ENCODE measurements at places on chromosomes 1 and 21. TPM values are rescaled to one million over a fixed set of nuclear protein-coding genes. Genes with fewer than 3 reads are reported as not detected.

The CLCA4 gene
- 356 TPM for polyA plus RNA-seq

The C4BPA gene
- not detected for polyA plus RNA-seq

The HAO2 gene
- not detected for polyA plus RNA-seq

The CD1B gene
- not detected for polyA plus RNA-seq

The SH3D21 gene
- polyA plus RNA-seq, result 15.6 TPM

The TNFAIP8L2 gene
- polyA plus RNA-seq, result 1.6 TPM

The METTL18 gene
- 5.8 TPM for polyA plus RNA-seq

The LHX4 gene
- 0.28 TPM for polyA plus RNA-seq

The GFI1 gene
- polyA plus RNA-seq, result 0.40 TPM

The ZYG11A gene
- 0.51 TPM for polyA plus RNA-seq

The PARS2 gene
- 1.5 TPM for polyA plus RNA-seq

The THEMIS2 gene
- polyA plus RNA-seq, result 2.7 TPM

The FCRLB gene
- 0.24 TPM for polyA plus RNA-seq

The DNAI4 gene
- 0.36 TPM for polyA plus RNA-seq

The PIK3R3 gene
- 2.6 TPM for polyA plus RNA-seq

The CFAP141 gene
- polyA plus RNA-seq, result not detected

The DMRTB1 gene
- not detected for polyA plus RNA-seq

The ADSS2 gene
- polyA plus RNA-seq, result 24.0 TPM

The FAM72B gene
- polyA plus RNA-seq, result 2.2 TPM

The MAP3K7CL gene
- 4.0 TPM for polyA plus RNA-seq

The SAMD11 gene
- 0.68 TPM for polyA plus RNA-seq

The ZBTB8B gene
- not detected for polyA plus RNA-seq

The EDN2 gene
- polyA plus RNA-seq, result 6.9 TPM

The SPATA21 gene
- 0.13 TPM for polyA plus RNA-seq

The RPE65 gene
- polyA plus RNA-seq, result 0.01 TPM

The C1orf116 gene
- 85.8 TPM for polyA plus RNA-seq

The UQCRH gene
- 393 TPM for polyA plus RNA-seq

The LPAR3 gene
- polyA plus RNA-seq, result 4.0 TPM

The AGT gene
- 0.12 TPM for polyA plus RNA-seq

The CD52 gene
- 17.0 TPM for polyA plus RNA-seq

The OR2M3 gene
- not detected for polyA plus RNA-seq

The DEPDC1 gene
- 2.8 TPM for polyA plus RNA-seq

The L1TD1 gene
- 0.06 TPM for polyA plus RNA-seq

The CSDE1 gene
- polyA plus RNA-seq, result 146 TPM

The ZNF669 gene
- 1.7 TPM for polyA plus RNA-seq

The CHRM3 gene
- 1.7 TPM for polyA plus RNA-seq

The TNFRSF4 gene
- polyA plus RNA-seq, result 0.73 TPM

The AADACL3 gene
- polyA plus RNA-seq, result not detected

The PLPPR5 gene
- not detected for polyA plus RNA-seq

The NEK2 gene
- 6.7 TPM for polyA plus RNA-seq

The C1orf87 gene
- polyA plus RNA-seq, result not detected

The CDKN2C gene
- polyA plus RNA-seq, result 9.3 TPM

The KCNJ9 gene
- not detected for polyA plus RNA-seq

The C1orf226 gene
- 4.5 TPM for polyA plus RNA-seq

The EFNA3 gene
- 21.7 TPM for polyA plus RNA-seq

The ECM1 gene
- polyA plus RNA-seq, result 4,054 TPM

The TRAF3IP3 gene
- polyA plus RNA-seq, result 2.5 TPM

Data from esophagus (tissue), 2 donors.